Caco-2 (cell line): ENCODE measurements at places on chromosomes 5 and 9. TPM values are rescaled to one million over a fixed set of nuclear protein-coding genes. Genes with fewer than 3 reads are reported as not detected.

PKD2L2 gene
- not detected in 2 replicates for total RNA-seq

HAVCR2 gene
- 0.32 and 0.41 TPM in 2 replicates for total RNA-seq

CMBL gene
- 16.5 and 18.4 TPM in 2 replicates for total RNA-seq

- DNase-seq = no peak
Measured at GRCh38 chr5:9166202-9167112, 379.4 kb downstream of the SEMA5A start.

GRCh38 chr5:10981932-10982331, 220.9 kb upstream of the DAP start:
- DNase-seq = no peak

DNA sequence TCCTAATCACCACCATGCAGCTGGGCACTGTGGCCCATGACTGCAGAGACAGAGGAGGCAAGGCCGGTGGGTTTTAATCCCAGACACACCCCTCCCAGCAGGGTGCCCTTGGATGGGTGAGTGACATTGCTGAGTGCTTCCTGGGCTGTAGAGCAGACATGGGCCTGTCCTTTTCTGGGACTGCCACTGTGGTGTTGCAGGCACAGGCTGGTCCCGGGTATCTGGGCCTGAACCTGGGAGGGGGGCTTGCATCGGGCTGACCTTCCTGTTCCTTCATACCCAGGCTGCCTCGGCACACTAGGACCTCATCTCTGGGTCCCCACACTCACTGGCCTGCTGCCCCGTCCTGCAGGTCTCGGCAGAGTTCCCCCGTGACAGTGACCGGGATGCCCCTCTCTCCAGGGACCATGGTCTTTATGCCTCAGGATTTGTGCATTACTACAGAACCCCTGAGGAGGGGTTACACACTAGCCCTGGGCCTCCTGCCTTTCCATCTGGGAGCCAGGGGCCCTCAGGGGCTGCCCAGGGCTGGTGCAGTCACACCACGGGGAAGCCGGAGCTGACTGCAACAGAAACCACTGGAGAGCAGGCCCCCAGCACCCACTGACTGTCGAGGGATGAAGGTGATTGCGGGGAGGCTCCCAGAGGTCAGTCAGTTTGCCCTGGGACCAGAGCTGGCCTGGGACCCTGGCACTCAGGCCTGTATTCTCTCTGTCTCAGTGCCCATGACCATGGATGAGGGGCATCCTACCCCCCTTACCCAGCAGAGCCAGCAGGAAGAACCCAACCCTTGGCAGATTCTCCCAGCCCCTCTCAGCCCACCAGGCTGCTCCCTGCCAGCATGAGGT, 8.9 kb upstream of the SLC25A48 start:
- no peak for DNase-seq

- no peak for DNase-seq
Measured at GRCh38 chr9:18362901-18363685, 110.9 kb upstream of the ADAMTSL1 start.
